ENCODE measurements at places on chromosomes 16 and 17.

GRCh38 chr16:68575082-68575481, 36.0 kb downstream of the ZFP90 start:
- DNase-seq, result no peak

DNA sequence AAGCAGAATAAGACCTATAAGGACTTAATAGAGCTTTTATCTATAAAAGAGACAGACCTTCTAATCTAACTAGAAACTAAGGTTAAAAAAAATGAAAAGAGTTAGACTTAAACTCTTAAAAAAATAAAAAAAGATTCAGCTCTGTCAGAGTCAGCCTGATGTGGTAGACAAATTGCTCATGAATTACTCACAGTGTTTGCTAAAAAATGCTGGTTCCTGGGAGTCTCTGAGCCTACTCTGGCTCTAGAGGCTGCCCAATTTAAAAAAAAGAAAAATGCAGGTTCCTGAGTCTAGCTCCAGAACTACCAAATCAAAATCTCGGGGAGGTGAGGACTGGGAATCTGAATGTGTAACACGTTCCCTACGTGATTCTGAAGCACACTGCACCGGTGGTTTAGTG, 18.1 kb downstream of the SOST start:
- no peak for DNase-seq

DNA sequence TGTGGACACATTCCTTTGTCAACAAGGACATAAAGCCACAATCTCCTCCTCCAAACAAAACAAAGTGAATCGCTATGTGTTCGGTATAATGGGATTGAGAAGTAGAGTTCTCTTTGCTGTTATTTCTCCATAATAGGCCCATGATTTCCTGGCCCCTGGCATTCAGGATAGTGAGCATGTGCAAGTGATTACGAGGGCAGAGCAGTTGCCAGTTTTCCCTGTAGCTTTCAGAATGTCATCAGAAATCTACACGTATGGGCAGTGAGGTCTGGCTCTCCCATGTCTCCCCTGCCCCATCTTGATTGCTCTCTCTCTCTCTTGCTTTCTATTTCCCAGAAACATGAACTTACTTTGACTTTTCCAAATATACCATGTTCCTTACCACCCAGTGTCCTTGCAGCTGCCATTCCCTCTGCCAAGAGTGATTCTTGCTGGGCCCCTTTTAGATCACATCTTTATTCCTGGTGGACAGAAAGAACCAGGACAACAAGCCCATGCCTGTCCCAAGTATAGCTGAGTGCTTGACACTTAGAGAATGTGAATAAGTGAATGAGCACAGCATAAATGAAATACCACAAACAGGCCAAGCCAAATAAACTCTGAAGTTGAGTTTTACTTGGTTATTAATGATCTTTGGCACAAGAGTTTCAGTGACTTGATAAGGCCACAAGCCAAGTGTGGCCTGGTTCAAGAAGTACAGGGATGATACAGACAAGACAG, 273.1 kb downstream of the CDH13 start:
- no peak for DNase-seq

- no peak for DNase-seq
Measured at GRCh38 chr17:72255481-72255880, 134.7 kb downstream of the SOX9 start.

DNA sequence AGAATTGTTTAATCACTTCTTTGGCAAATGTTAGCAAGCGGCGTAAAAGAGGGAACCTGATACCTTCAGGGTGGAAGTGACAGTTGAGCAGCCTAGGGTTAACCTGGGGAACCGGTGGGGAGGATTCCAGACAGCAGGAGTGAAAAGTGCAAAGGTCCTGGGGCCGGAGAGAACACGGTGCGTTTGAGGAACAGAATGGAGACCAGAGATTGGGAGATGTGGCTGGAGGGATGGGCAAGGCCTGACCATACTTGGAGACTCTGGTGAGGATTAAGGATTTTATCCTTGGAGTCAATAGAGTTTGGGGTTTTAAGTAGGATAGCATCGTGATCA, 2.3 kb upstream of the ZNF500 start:
- no peak for DNase-seq

- DNase-seq, result no peak
Measured at GRCh38 chr17:79618383-79619067, 7.7 kb upstream of the RBFOX3 start.

DNA sequence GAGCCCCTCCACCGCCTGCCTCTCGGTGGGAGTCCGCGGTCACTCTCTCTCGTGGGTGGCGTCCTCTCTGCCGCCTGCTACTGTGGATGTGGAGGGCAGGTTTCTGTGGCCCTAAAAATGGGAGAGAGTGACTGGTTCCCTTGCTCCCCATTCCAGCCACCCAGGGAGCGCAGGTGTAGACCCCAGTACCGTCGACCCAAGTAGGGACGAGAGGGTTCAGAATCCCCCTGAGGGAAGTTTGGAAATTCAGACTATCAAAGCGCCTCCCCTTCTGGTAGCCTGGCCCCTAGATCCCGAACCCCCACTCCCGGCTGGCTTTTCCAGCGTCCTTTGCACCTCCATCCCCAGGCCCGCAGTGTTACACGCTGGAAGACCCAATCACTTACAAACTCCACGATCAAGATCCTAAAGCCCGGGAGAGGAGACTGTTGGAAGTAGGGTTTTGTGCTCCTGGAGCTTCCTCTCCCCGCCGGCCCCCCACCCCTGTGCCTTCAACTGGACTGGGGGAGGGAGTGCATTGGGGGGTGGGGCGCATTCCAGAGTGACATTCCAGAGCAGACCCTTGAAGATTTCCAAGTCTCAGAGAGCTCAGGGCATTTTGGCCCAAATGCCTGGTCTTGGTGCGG, 991 bp downstream of the GPRC5C start:
- DNase-seq, result no peak

DNA sequence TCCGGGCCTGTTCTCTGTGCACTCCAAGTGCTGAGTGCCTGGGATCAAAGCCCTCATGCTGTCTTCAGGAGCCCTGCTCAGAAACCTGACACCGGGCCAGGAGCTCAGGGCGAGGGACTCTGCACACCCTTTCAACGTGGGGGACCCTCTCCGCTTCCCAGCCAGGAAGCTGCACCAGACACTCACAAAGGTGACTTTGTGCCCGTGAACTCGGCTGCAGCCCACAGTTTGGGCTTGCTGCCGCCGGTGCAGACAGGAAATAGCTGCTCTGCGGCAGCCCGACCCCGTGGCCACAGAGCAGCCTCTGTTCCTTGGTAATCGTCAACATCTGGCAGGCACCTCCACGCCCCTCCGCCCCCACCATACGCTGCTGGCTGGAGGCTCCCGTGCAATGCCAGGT, 93.4 kb upstream of the METRNL start:
- DNase-seq, result no peak

DNA sequence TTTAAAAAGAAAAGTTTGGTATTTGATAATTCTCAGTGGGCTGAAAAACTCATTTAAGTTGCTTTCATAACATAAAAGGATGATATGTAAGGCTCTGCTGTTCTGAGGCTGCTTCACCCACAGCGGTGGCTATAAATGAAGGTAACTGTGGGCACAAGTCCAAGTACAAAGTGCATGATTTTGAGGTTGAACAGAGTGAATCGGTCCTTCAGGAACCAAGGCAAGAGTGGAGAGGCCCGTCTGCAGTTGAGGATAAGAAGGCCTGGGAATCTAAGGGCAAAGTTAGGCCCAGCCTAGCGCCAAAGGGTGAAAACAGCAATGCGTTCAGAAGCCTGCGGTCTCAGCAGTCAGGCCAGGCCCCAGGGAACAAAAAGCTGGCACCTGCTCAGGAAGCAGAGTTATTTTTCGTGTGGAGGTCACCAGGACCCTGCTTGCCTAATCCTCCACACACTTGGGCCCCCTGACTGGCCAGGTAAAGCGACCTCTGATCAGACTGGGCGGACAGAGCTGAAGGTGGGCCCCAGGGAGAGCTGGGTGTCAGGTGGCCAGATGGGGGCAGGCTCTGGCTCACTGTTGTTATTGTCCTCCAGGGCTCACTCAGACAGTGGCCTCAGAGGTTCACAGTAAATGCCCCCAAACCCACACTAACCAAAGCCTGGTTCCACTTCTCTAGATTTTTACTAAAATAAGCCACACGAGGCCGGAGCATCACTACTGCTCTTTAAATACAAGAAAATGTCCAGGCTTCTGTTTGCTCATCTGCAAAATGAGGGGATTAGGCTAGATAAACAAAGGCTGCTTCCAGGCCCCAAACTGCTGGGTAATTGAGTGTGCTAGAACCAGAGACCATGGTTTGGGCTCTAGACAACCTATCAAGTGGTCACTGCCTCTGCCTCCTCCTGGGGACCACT, 46.5 kb downstream of the TEX2 start:
- peak; percentile 78 for DNase-seq

- no peak for DNase-seq
Measured at GRCh38 chr16:16019488-16019887, 70.1 kb downstream of the ABCC1 start.

DNA sequence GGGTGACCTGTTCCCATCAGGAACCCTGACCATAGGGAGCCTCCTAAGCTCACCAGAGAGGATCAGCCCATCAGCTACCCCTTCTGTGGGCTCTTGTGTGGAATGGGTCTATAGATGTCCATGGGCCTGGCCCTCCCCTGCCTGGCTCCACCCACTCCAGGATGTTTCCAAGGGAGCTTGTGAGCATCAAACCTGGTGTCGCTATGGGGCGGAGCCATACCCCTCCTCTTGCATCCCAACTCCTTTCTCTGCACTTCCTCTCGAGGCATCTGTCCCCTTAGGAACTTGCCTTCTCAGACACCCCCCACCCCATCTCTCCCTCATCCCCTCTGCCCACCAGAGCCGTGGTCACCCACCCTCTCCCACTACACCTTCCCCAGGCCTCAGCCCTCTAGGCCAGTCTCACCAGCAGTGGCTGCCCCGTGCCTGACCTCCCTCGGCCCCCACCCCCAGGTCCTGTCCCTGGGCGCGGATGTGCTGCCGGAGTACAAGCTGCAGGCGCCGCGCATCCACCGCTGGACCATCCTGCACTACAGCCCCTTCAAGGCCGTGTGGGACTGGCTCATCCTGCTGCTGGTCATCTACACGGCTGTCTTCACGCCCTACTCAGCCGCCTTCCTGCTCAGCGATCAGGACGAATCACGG, 10.4 kb downstream of the KCNH6 start:
- DNase-seq, result no peak

GRCh38 chr16:65876624-65877023, 489.9 kb upstream of the CDH5 start:
- DNase-seq, result no peak

DNA sequence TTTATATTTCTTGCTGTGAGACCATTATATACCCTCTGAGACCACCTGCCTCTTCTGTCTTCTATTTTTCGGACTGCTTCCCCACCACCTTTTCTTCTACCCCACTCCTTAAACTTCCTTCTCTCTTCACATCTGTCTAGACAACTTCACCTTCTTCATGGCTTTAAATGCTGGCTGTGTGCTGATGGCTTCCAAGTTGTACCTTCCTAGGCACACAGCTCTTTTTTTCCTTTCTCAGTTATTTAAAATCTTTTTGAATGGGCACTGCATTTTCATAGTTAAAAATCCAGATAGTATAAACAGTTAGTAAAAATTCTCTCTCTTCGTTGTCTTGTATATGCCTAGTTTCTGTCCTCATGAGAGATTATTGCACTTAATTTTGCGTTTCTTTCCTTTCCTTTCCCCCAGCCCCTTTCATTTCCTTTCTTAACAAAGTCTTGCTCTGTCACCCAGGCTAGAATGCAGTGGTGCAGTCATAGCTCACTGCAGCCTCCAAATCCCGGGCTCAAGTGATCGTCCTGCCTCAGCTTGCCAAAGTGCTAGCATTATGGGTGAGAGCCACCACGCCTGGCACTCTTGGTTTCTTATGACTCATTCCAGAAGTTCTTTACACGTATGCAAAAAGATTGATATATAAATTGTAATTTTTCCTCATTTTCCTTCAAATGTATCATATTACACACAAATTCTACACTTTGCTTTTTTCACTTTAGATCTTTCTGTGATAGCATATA, 114.3 kb downstream of the NPIPB5 start:
- DNase-seq, result no peak

DNA sequence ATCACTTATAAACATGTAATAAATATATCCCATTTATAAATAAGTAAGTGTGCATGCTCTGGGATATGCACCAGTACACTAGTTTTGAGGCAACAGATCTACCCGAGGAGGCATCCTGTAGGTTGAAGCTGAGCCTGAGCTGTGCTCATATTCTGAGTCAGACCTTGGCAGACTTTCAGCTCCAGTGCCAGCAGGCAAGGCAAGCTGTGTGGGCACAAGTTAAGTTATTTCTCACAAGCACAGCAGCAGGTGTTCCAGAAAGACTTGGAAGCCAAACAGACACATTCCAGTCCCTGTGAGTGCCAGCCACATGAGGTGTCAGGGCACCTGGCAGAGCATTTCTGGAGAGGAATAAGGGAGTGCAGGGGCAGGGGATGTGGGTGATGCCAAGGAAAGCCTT, 1.3 kb upstream of the CLEC19A start:
- no peak for DNase-seq

DNA sequence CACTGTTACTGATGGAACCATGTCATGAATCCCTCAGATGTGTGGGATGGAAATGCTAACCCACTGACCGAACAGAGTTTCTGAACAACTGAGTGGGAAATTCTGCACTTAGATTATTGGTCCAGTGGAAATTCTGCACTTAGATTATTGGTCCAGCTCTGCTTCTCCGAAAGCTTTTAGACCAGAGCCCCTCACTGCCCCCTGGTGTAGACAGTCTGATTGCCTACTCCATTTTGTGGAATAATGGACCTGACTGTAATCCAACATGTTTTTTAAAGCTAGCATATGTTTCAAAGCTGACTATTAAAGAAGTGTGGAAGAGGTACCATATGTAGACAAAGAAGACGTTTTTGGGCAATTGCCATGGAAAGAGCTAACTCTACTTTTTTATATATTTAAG, 50.3 kb upstream of the TBX2 start:
- DNase-seq, result no peak

GRCh38 chr16:30368792-30369090, 1.6 kb downstream of the TBC1D10B start:
- DNase-seq, result no peak

GRCh38 chr17:55576996-55577586, 65.8 kb upstream of the SMIM36 start:
- DNase-seq, result no peak

Measured in hematopoietic multipotent progenitor cell treated with erythropoietin and hydrocortisone succinate and interleukin-3 and kit ligand, for 15 days (in vitro differentiated cells).